Natural killer cell (primary cell): ENCODE measurements at places on chromosomes 6 and 20. TPM values are rescaled to one million over a fixed set of nuclear protein-coding genes. Genes with fewer than 3 reads are reported as not detected.

Gene PLA2G7
- total RNA-seq, result not detected

GRCh38 chr20:36407199-36407733, 101.1 kb downstream of the DLGAP4 start:
- no peak overlapping the region for H3K4me3 ChIP-seq
- DNase-seq, result no peak
- H3K27ac ChIP-seq, result no peak overlapping the region
- H3K4me1 ChIP-seq, result no peaks in the 10 kb centered on the region
- no peaks in the 10 kb centered on the region for H3K27me3 ChIP-seq

- no peak overlapping the region for H3K4me3 ChIP-seq
- H3K36me3 ChIP-seq, result no peaks in the 10 kb centered on the region
- H3K27me3 ChIP-seq, result peaks cover 14% of the 10 kb centered on the region
- H3K4me1 ChIP-seq, result peaks cover 4% of the 10 kb centered on the region
Observed at GRCh38 chr20:63025534-63026331, 19.0 kb upstream of the BHLHE23 start.

Gene APOBEC2
- not detected for total RNA-seq

- H3K4me1 ChIP-seq, result no peaks in the 10 kb centered on the region
- H3K27me3 ChIP-seq, result no peaks in the 10 kb centered on the region
- no peak overlapping the region for H3K27ac ChIP-seq
- no peak overlapping the region for H3K4me3 ChIP-seq
- H3K36me3 ChIP-seq, result peaks cover 72% of the 10 kb centered on the region
- DNase-seq, result no peak
Observed at GRCh38 chr20:34506480-34506879, 9.7 kb upstream of the DYNLRB1 start.

Gene OXT
- not detected for total RNA-seq

Gene SLC17A1
- 0.27 TPM for total RNA-seq
